ENCODE measurements at places on chromosomes 3 and 15.

GRCh38 chr3:119700269-119700919, 2.4 kb upstream of the CFAP91 start:
- H3K4me1 ChIP-seq: peaks cover 6% of the 10 kb centered on the region
- H3K27me3 ChIP-seq: no peaks in the 10 kb centered on the region
- no peak overlapping the region for H3K4me3 ChIP-seq

DNA sequence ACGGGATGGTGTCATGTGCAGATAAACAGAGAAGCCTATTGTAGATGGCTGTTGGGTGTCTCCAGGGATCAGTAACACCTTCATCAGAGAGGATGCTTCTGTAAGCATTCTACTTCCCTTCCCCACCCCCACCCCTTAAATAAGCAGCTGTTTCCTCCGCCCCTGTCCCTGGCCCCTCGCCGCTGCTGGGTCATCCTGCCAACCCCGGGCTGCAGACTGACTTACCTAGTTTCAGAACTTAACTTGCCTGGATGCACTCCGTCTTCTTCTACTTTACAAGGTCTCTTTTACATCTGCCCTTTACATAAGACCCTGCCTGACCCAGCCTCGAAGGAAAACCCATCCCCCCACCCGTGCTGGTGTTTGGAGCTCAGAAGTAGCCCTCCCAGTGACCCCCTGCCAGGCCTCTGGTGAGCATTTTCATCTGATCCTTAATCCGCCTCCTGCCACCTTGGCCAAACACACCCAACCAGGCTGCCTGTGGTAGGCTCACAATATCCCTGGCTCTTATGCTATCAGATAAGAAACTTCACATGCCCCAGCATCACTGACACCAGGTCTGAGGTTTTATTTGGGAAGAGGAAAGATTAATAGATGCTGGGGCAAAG, 103.0 kb upstream of the HES1 start:
- no peaks in the 10 kb centered on the region for H3K27me3 ChIP-seq
- no peak overlapping the region for H3K27ac ChIP-seq
- peaks cover 10% of the 10 kb centered on the region for H3K4me1 ChIP-seq
- no peak for DNase-seq
- H3K4me3 ChIP-seq: no peak overlapping the region

- H3K4me1 ChIP-seq: no peaks in the 10 kb centered on the region
- DNase-seq: no peak
- no peak overlapping the region for H3K4me3 ChIP-seq
- H3K27me3 ChIP-seq: no peaks in the 10 kb centered on the region
Observed at GRCh38 chr3:61997101-61997500, 376.2 kb downstream of the FEZF2 start.

- no peaks in the 10 kb centered on the region for H3K27me3 ChIP-seq
- H3K4me1 ChIP-seq: no peaks in the 10 kb centered on the region
- DNase-seq: no peak
- no peaks in the 10 kb centered on the region for H3K36me3 ChIP-seq
- no peak overlapping the region for H3K27ac ChIP-seq
Observed at GRCh38 chr3:167203062-167203461, 177.0 kb downstream of the ZBBX start.

DNA sequence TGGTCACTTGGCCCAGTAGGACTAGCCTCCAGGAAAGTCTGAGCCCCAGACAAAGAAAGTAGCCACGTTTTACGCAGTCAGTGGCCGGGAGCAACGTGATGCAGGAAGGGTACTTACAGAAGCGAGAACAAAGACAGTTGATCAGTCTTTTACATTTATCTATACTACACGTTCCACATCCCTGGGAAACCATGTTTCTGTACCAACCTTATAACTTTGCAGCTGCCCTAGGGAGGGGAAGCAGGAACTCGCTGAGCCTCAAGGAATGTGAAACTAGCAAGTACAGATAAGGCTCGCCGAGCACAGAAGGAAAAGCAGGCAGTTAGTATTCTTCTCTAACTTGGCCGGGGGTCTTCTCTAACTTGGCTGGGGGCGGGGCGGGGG, 3.4 kb upstream of the KNL1 start:
- H3K4me3 ChIP-seq: no peak overlapping the region
- H3K27ac ChIP-seq: no peak overlapping the region
- no peaks in the 10 kb centered on the region for H3K27me3 ChIP-seq
- no peak for DNase-seq
- H3K4me1 ChIP-seq: no peaks in the 10 kb centered on the region
- no peaks in the 10 kb centered on the region for H3K36me3 ChIP-seq

GRCh38 chr3:25567806-25568524, 96.7 kb downstream of the TOP2B start:
- H3K27ac ChIP-seq: no peak overlapping the region
- H3K4me3 ChIP-seq: no peak overlapping the region
- H3K36me3 ChIP-seq: no peaks in the 10 kb centered on the region
- H3K4me1 ChIP-seq: no peaks in the 10 kb centered on the region

DNA sequence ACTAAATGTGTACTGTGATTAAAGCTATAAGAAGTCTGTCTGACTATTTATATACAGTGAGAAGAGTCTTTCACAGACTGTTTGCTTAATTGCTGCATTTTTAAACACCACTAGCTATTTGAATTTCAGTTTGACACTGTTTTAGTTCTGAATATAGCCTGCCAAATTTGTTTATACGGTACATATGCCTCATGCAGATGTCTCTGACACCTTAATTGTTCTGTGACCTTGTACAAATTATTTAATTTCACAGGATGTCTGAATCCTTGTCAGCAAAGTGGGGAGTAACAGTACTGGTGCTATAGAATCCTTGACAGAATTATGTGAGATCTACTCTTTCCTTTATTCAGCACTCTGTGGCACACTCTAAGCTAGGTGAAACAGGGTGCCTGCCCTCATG, 125.5 kb downstream of the MBNL1 start:
- H3K27me3 ChIP-seq: no peaks in the 10 kb centered on the region
- H3K4me1 ChIP-seq: no peaks in the 10 kb centered on the region
- no peak overlapping the region for H3K27ac ChIP-seq
- H3K4me3 ChIP-seq: no peak overlapping the region

DNA sequence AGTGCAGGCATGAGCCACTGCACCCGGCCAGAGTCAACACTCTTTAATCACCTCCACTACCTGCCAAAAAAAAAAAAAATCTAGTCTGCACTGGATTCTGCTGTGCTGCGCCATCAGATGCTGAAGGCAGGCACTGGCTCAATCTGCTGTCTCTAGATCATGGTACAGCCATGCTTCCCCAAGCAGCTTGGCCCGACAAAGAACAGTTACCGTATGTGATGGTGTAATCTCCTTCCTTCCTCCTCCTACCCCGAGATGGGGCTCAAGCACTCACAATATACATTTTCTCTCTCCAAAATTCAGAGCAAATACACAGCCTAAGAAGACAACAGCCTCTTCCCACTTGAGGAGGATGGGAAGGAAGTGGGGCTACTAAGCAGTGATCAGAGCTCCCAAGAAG, 45.1 kb downstream of the DAPK2 start:
- no peak overlapping the region for H3K4me3 ChIP-seq
- peaks cover 5% of the 10 kb centered on the region for H3K4me1 ChIP-seq

DNA sequence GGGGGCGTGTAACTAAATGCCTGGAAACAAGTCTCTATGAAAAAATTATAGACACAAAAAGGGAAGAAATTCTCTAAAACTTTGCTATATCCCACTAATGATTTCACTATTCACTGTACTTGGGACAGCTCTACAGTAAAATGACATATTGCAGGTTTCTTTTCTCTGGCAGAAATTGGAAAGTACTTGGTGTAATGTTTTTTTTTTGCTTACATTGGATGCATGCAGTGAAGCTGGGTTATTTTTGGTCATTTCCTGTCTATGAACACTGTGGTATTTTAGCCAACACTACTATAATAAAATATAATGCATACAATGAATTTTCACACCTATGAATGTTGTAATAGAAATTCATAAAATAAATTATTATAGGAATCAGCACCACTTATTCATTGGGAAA, 109.7 kb downstream of the LRRC49 start:
- DNase-seq: no peak
- no peak overlapping the region for H3K4me3 ChIP-seq
- no peaks in the 10 kb centered on the region for H3K36me3 ChIP-seq
- H3K4me1 ChIP-seq: no peaks in the 10 kb centered on the region
- H3K27me3 ChIP-seq: no peaks in the 10 kb centered on the region
- no peak overlapping the region for H3K27ac ChIP-seq

GRCh38 chr3:138404121-138404520, 30.3 kb upstream of the ESYT3 start:
- H3K36me3 ChIP-seq: no peaks in the 10 kb centered on the region
- DNase-seq: no peak
- no peak overlapping the region for H3K27ac ChIP-seq
- H3K4me1 ChIP-seq: no peaks in the 10 kb centered on the region
- H3K27me3 ChIP-seq: no peaks in the 10 kb centered on the region

GRCh38 chr15:95822961-95823360, 507.5 kb upstream of the NR2F2 start:
- H3K27ac ChIP-seq: no peak overlapping the region
- DNase-seq: no peak
- H3K4me3 ChIP-seq: no peak overlapping the region
- H3K27me3 ChIP-seq: no peaks in the 10 kb centered on the region
- H3K4me1 ChIP-seq: no peaks in the 10 kb centered on the region
- no peaks in the 10 kb centered on the region for H3K36me3 ChIP-seq

DNA sequence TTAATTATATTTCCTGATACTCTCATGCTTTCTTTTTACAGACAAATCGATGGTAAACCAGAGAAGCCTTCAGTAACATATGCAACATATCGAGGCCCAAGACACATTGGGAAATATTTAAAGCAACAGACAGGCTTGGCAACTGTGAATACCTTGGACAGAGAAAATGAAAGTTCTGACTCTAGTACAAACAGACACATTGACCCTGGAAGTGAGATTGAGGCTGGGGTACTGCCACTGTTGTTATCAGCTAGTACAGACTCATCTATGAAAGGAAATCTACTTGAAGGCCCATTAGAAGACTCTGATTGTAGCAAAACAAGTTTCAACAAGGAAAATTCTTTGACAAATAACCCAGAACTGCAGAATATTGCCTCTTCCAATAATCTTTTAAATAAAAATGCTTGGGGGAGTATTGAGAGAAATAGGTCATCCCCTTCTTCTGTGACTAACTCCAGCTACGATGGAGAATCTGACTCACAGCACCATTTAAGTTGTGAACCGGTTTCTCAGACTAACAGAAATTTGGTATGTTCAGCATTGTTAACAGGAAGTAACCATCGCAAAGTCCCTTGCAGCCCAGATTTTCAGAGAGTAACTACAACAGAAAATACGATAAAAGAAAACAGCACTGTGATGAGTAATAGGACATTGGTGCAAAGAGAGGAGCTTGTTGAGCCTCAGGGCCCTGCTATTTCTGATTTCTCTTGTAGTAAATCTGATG, 50.2 kb downstream of the CRYBG3 start:
- H3K27me3 ChIP-seq: no peaks in the 10 kb centered on the region
- no peaks in the 10 kb centered on the region for H3K4me1 ChIP-seq
- H3K4me3 ChIP-seq: no peak overlapping the region
- H3K27ac ChIP-seq: no peak overlapping the region

DNA sequence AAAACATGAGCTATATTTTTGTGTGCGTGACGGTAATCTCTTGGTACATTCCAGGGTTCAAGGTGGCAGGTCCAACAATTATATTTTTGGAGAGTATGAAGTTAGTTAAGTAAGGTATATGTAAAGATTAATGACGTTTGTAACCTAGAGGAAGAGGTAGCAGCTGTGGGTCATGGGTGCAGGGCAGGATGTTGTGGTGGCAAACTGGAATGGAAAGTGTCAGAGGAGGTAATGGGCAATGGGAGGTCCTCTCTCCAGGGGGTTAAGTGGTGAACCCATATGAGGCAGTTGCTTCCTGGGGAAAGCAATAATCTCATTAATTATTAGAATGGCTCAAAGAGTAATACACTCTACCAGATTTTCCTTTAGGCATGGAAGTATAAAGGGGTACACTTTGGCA, 1.0 kb upstream of the CD200R1L start:
- no peaks in the 10 kb centered on the region for H3K36me3 ChIP-seq
- no peak for DNase-seq
- H3K27ac ChIP-seq: no peak overlapping the region
- no peak overlapping the region for H3K4me3 ChIP-seq
- H3K4me1 ChIP-seq: no peaks in the 10 kb centered on the region

GRCh38 chr3:128469556-128469955, 2.9 kb upstream of the DNAJB8 start:
- DNase-seq: no peak
- H3K36me3 ChIP-seq: no peaks in the 10 kb centered on the region
- H3K27ac ChIP-seq: no peak overlapping the region
- no peaks in the 10 kb centered on the region for H3K27me3 ChIP-seq
- H3K4me1 ChIP-seq: no peaks in the 10 kb centered on the region

- no peak overlapping the region for H3K4me3 ChIP-seq
- DNase-seq: peak; percentile 7
- no peaks in the 10 kb centered on the region for H3K27me3 ChIP-seq
- no peaks in the 10 kb centered on the region for H3K36me3 ChIP-seq
- H3K4me1 ChIP-seq: no peaks in the 10 kb centered on the region
- H3K27ac ChIP-seq: no peak overlapping the region
Observed at GRCh38 chr3:42764561-42765295, 8.3 kb downstream of the CCDC13 start.

GRCh38 chr3:195139091-195139875, 131.7 kb downstream of the XXYLT1 start:
- H3K4me3 ChIP-seq: no peak overlapping the region
- DNase-seq: no peak
- no peaks in the 10 kb centered on the region for H3K36me3 ChIP-seq
- H3K27me3 ChIP-seq: no peaks in the 10 kb centered on the region

DNA sequence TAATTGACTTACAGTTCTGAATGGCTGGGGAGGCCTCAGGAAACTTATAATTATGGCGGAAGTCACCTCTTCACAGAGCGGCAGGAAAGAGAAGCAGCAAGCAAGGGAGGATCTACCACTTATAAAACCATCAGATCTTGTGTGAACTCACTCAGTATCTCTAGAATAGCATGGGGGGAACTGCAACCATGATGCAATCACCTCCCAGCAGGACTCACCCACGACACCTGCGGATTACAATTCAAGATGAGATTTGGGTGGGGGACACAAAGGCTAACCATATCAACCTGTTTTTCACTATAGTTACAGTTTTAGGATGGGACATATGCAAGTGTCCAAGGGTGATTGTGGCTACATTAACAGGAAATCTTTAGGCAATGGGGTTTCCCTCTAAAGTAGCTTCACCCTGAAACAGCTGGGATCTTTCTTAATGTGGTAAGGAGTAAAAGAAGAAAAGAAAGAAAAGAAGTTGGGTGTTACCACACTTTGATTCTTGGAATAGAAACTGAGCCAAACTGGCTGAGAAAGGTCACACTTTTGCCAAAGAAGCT, 453.8 kb downstream of the OTOL1 start:
- no peak for DNase-seq
- no peak overlapping the region for H3K4me3 ChIP-seq
- H3K27ac ChIP-seq: no peak overlapping the region
- H3K27me3 ChIP-seq: no peaks in the 10 kb centered on the region
- H3K36me3 ChIP-seq: no peaks in the 10 kb centered on the region
- H3K4me1 ChIP-seq: no peaks in the 10 kb centered on the region

GRCh38 chr3:18018491-18019160, 276.2 kb upstream of the TBC1D5 start:
- DNase-seq: no peak
- no peak overlapping the region for H3K27ac ChIP-seq
- no peaks in the 10 kb centered on the region for H3K4me1 ChIP-seq

- DNase-seq: no peak
- no peaks in the 10 kb centered on the region for H3K27me3 ChIP-seq
- H3K4me1 ChIP-seq: no peaks in the 10 kb centered on the region
Observed at GRCh38 chr3:71676931-71677330, 48.3 kb downstream of the EIF4E3 start.
